ENCODE measurements at places on chromosomes 7 and 10.

GRCh38 chr10:127349737-127350136 lies 153.3 kb upstream of the INSYN2A start:
- no peak for DNase-seq

DNA sequence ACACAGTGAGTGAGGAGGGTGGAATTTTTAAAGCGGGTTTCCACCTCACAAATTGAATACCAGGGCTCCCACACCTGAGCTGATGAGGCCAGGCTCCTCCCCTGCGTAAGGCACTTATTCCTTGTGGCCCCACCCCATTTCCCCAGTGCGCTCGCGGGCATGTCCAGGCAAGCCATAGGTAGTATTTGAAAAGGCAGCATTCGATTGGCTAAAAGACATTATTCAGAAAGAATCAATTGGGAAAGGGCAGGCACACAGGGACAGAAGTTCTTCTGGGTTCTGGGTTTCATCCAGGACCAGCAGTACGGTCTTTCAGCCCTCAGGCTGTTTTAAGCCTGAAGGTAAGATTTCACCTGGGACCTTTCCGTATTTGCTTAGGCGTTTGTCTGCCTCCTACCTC lies 222.3 kb downstream of the BBS9 start:
- no peak for DNase-seq

DNA sequence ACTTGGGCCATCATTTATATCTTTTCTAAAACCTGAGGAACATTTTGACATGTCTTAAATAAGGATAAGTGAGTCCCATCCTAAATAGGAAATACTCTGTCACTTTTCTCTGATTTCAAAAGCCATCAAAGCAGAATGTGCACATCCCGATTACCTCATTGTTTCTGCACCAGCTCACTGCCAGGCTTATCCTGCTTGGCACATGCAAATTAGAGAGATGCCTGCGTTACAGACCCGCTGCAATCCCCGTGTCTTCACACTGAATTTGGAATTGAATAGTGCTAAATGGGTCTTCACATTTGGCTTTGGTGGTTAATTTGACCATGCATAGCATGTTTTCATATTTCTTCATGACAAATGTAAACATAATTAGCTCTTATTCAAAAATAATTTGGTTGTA lies 279.5 kb downstream of the WDR37 start:
- no peak for DNase-seq

DNA sequence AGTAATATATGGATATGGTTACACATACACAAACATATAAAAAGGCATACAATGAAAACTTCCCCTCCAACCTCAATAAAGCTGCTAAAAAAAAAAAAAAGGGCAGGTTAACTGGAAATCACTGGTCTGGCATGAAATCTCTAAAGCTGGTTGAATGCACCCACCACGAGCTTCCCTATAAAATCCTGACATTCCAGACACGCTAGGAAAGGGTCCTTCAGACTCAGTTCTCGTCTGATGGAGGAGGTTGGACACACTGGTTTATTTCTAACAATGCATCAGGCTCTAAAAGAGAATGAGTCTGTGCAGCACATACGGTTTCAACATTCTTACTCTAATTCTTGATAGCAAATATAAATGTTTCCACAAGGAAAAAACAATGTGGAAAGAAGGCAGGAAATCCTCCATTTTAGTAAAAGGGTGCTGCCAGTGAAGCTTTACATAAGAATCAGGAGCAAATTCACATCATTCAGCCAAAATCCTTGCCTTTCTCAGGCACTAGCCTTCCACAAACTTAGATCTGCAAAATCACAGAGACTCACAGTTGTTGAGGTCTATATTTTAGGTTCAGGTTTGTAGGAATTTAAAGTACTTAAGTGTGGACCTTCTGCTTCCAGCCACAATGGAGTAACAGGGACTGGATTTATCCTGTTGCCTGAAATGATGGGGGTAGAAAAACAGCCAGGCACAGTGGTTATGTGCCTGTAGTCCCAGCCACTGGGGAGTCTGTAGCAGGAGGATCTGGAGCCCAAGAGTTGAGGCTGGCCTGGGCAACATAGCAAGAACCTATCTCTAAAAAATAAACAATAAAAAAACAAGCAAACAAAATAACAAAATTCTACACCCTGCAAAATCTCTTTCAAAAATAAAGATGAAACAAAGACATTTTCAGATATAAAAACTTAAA lies 73.5 kb downstream of the CYTH3 start:
- DNase-seq = no peak

GRCh38 chr7:85750454-85750949 lies 563.6 kb upstream of the SEMA3D start:
- DNase-seq = no peak
